ENCODE measurements at places on chromosomes 11 and 22.

GRCh38 chr22:40626851-40627250, 9.7 kb downstream of the MRTFA start:
- no peak for DNase-seq

DNA sequence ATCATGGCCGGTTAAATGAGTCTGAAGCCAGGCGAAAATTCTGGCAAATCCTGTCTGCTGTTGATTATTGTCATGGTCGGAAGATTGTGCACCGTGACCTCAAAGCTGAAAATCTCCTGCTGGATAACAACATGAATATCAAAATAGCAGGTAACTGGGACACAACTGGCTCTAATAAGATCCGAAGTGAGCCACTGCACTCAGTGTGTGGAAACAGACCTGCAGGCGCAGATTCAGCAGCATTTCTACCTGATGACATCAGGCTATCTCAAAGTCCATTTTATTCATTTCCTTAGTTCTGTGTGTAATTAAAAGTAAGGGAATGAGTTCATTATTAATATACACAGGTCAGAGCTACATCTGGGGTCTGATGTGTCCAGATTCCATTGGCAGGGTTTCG, 78.2 kb downstream of the PPP2R1B start:
- no peak for DNase-seq

DNA sequence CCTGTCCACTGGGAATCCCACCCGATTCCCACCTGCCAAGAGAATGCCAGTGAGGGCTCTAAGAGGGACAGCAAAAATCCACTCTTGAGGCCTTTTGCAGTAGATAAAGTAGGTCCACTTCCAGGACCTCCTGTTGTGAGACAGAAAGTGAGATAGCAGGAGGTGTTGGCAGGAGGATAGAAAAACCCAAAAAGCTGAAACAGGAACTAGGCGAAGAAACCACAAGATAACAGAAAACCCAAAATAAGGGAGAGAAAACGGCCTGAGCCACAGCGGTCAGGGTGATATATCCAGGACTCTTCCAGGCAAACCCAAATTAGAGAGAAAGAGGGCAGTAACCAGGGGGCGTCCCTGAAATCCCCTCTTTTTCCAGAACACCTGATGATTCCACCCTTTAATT, 79.7 kb upstream of the LINC01488 start:
- no peak for DNase-seq

DNA sequence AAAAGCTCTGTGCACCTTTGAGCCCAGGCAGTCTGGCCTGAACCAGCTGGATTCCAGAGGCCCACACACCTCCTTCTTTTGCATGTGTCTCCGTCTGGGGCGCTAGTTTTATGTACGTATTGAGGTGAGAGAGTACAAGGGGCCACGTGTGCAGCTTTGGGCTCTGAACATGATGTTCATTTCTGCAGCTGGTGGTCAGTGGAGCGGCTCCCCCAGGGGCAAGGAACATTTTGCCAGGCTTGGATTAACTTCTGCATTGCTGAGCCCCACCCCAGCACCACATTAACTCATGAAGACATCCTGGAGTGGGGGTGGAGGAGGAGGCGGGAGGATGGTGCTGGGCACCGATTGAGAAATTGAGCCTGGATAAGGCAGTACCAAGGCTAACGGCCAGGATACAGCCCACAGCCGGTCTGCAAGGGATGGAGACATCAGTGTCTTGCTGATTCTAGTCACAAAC, 13.8 kb downstream of the USP2 start:
- no peak for DNase-seq

DNA sequence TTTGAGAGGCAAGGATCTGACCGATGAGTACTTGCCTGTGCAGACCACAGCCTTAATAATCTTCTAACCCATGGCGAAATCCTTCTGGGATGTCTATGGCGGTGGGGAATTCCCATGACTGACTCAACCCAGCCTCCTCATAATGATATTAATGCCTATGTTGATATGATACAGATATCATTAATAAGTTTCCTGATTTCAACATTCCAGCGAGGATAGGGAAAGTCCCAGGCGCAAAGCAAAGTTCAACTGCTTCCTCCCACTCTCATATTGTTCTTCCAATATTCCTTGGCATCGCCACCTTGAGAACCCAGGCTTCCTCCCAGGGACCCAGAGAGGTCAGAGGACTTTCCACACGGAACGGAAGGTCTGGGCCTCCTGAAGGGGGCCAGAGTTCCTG, 110.3 kb upstream of the TMEM45B start:
- no peak for DNase-seq
